ENCODE measurements at places on chromosomes 16 and 17.
A peak's percentile ranks its signal among the peaks of the same experiment; 100 is the strongest.

DNA sequence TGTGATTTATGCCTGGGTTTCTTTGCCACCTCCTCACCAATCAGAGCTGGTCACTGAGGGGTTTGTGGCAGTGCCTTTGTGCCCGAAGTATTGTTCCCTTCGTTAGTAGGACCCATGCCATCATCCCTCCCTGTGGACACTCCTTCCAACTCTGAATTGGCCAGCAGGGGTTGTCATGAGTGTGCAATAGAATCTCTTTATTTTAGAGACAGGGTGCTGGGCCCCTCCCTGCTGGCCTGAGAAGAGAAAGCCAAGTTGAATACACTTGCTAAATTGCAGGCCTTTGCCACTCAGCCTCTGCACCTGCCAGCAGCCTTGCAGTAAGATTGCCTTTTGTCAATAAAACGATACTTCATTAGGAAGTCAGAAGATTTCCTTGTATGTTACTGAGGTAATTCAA lies 40.7 kb upstream of the SLC12A3 start:
- no peak for DNase-seq

- DNase-seq = no peak
Observed at GRCh38 chr16:50248845-50249244, 17.5 kb upstream of the ADCY7 start.

DNA sequence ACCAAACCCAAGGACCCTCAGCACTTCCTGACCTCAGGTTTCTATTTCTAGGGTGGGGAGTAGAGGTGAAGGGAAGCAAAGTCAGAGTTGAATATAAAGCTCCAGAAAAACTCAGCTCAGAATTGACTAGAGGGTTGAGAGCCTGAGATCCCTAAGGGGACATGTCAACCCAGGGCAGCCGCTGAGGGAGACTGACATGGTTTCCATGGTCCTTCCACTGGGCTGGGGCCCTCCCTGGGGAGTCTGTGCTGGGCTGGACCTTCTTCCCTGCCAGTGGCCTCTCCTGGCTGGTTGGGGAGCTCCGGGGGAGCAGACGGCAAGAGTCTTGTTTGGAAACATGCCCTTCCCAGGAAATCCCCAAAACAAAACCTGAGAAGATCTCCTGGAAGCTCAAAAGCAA lies 121.3 kb downstream of the METRNL start:
- no peak for DNase-seq

DNA sequence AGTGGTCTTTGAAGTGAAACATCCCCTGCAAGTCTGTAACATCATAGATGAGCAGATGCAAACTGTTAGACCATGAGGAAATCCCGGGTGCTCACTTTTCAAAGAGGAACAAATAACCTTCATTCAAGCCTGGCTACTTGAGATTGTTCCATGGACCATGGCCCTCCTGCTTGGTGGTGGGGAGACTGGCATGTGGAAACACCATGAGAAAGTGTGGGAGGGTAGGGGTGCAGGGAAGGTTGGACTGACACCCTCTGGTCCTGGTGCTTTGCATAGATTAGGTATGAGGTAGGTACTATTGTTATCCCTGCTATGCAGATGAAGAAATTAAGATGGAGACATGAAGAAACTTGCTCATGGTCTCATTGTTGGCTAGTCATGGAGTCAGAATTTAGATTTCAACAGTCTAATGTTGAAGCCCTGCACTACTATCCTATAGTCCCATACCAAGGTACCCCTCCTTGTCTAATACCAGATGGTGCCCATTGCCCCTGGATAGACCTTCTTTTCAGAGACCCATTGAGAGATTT lies 59.0 kb downstream of the SPACA3 start:
- DNase-seq = no peak

DNA sequence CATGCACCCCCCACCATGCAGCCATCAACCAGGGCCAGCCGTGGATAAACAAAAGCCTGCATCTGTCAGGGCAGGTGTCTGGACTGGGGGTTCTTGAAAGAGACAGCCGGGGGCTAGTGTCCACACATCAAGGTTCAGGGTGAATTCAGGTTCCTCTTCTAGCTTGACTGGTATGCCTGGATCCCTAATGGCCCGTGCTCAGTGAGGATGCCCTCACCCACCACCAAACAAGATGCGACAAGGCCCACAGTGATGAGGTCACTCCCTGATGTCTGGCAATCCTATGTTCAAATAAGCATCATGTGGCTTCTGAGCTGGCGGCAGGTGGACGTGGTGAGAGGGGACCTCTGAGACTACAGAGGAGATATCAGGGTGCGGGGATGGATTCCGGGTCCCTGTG lies 64.6 kb downstream of the GOSR1 start:
- no peak for DNase-seq

DNA sequence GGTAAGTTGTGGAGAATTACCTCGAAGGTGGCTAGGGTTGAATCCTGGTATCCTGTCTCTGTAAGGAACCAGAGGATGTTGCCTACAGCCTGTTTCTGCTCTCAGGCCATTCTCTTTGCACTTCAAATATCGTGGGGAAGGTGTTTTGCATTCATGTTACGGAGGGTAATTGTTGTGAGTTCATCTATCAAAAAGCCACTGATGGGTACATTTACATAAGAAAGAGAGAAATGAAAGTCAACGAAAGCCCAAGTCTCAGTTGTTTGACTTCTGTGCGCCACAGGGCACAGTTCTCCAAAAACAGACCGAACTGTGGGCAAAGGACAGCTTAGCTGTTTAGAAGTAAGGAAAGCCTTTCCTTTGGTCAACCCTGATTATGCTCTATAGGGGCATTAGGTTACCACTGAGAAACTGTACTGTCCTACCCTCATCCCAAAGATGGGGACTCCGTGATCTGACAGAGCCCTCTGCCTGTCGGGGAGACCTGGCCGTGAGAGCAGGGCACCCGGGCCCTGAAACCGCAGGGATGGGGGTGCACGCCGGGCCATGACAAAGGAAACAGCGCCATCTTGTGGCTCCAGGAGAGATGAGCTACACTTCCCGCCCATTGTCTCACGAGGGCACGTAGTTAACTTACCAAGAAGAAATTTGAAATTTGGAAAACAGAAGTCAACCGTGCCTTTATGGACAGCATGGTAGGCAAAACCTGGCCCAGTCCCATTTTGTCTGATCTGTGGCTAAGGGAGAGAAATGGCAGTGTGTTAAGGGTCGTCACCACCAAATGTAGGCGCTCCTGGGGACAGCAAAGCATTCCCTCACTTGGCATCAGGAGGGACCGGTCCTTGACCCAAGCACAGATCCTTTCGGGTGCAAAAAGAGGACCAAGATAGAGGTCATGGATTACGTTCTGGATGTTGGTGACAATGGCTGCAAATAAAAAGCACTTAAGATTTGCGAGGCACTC lies 74.5 kb upstream of the DYNLRB2 start:
- DNase-seq = peak; percentile 65

GRCh38 chr17:74872313-74873036 lies at the start of gene FDXR:
Gene FDXR (minus strand): TSS chr17:74872994. CDS start chr17:74872944, 50 bp downstream.
- DNase-seq = no peak

DNA sequence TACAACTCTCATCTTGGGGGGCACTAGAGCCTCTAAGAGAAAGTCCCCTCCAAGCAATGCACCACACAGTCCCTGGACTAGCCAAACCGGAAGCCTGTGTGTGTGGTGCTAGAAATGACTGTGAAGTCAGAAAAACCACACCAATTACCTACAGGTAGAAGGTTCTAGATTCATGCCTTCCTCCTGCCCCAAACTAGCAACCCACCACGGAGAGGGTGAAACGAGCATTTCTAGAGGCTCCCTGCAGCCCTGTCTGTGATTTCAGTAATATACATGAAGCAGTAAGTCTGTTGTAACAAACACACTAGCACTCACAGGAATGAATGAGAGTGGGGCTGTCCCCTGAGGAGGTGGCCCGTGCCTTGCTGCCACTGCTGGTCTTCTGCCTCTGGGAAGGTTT lies 13.6 kb downstream of the ZFHX3 start:
- no peak for DNase-seq

DNA sequence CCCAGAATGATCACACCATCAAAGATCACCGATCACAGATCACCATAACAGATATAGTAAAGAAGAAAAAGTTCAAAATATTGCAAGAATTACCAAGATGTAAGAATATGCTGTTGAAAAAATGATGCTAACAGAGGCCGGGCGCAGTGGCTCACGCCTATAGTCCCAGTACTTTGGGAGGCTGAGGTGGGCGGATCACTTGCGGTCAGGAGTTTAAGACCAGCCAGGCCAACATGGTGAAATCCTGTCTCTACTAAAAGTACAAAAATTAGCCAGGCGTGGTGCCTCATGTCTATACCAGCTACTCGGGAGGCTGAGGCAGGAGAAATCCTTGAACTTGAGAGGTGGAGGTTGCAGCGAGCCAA lies 53.2 kb downstream of the CPPED1 start:
- no peak for DNase-seq

- peak; percentile 38 for DNase-seq
Observed at GRCh38 chr16:85402910-85403692, 210.0 kb upstream of the GSE1 start.

- no peak for DNase-seq
Observed at GRCh38 chr17:48587276-48588073, 2.6 kb downstream of the HOXB3 start.

DNA sequence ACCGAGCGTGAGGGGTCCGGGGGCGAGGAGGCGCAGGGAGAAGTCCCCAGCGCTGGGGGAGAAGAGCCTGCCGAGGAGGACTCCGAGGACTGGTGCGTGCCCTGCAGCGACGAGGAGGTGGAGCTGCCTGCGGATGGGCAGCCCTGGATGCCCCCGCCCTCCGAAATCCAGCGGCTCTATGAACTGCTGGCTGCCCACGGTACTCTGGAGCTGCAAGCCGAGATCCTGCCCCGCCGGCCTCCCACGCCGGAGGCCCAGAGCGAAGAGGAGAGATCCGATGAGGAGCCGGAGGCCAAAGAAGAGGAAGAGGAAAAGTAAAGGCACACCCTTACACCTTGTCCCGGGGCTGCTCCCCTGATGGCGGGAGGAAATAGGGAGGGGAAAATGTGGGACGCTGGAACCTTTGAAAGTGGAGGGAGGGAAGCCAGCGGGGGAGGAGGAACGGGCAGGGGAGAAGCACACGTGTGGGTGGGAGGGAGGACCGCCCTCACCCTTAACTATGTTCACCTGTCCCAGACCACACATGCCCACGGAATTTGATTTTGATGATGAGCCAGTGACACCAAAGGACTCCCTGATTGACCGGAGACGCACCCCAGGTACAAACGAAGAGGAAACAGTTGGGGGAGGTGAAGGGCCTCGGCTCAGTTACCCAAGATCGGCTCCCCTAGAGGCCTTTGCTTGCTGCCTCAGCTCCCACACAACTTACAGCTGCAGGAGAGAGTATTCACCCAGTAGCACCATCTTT lies 916 bp downstream of the PAGR1 start:
- peak; percentile 80 for DNase-seq

DNA sequence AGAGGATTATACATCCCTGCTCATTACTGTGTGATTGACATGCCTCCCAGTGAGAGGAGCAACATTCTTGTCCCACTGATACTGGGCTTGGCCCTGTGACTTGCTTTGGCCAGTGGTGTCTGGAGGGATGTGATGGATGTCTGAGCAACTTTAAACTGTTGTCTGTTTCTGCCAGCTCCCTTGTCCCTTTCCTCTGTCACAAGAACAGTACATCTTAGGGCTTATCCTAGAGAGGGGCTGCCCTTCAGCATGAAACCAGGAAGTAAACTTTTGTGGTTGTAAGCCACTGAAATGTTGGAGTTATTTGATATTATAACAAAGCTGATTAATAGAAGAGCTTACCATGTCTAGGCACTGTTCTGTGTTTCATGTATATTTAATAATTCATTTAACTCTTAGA lies 82.9 kb upstream of the GPRC5B start:
- no peak for DNase-seq
